ENCODE measurements at places on chromosomes 3 and 15.

DNA sequence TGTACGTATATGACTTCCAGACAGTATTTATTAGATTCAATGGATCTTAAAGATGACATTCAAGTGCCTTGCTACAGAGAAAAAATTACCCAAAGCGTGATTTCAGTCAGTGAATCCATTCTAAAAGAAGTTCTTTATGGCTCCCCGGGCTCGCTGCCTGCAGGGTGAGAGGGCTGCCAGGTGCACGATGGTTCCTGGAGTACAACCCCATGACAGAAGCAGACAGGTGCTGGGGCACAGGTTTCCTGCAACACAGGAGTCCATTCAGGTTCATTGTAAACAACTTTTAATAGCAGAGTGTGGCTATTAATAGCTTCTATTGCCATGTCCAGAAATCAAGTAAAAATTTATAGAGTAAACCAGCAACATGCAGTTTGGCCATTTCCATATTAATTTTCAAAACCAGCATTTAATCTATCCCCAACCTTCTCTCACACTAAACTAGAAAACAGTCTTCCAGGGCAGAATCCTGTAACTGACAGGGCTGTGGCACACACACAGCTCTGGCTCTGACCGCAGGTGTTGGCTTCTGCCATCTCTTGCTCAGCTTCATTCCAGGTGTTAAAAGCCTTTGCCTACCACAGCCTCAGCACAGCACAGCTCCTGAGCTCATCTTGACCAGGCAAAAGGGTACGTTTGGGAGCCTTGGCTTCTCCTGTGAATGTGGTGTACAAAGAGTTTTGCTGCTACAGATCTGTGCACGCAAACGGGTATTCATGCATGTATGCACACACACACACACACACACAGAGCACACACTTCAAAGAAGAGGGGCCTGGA is 185.9 kb downstream of the MEX3B start:
- DNase-seq, result no peak

DNA sequence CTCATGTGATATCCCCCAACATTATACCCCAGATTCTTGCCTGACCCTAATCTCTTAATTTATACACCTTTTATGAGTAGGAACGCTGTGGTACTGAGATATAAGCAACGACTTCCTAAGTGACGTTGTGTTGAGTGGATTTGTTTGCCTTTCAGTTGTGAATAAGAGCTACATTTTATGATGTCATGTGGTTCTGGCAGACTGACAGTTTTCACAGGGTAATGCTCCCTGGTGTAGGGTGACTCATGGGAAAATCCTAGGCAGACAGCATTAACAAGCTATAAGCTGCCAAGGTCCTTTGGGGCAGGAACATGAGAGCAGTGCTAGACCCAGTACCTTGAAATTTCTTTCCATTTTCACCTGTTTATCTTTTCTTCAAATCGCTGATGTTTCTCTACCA is 11.2 kb downstream of the C3orf52 start:
- DNase-seq, result peak; percentile 97

DNA sequence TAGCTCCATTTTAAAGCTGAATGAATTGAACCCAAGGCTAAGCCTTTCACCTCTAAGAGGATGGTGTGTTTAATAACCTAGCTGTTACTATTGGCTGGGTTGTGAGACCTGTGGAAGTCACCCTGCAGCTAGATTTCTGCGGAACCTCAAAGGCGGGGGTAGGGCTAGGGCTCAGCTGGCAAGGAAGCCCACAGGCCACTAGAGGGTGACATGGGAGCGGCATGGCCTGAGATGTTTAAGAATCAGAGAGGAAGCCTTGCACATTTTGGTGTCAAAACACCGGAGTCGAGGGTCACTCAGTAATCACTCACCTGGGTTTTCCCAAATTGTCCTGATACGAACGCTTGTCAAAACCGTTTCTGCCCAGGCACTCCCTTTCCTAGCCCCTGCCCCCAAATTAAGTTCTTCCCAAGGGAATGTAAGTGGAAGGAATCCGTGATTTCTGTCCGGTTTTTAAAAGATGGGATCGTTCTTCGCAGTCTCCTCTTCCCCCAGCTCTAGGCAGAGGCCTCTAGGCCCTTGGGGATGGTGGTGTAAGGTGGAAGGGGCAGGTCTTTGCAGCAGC is 3.8 kb upstream of the ACAD9 start:
- no peak for DNase-seq

- DNase-seq, result no peak
Measured at GRCh38 chr3:128376516-128376915, 90.2 kb downstream of the DNAJB8 start.

GRCh38 chr3:120554812-120555606 is 41.1 kb upstream of the NDUFB4 start:
- no peak for DNase-seq

DNA sequence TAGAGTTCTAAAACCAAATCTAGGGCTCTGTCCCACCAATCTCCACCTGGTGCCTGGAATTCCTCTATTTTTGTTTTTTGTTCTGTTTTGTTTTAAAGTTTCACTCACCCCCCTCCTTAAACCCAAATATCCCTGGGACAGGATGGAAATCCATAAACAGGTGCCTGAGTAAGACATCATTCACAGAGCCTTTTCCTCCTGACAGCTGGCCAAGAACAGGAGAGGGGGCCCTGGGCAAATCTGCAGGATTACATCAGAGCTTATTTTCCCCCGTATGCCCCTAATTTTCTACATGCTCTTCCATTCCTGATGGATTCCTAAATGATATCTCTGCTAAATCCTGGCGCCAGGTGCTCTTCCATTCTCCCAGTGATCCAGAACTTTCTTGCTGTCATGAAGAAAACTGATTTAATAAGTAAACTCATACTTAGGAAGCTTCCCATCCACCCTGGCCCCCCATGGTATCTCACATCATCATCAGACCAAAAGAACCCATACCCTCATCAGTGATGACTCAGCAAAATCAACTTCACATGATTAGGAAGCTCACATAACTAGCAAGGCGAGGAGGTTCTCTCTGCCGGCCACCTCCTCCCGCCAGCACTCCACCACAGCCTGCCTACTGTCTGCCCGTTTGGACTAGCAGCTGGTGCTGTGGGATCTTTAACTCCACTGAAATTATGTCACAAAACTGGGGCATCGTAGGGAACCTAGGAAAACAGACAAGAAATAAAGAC is 61.0 kb downstream of the LIPC start:
- no peak for DNase-seq

Measured in amniotic stem cell (primary cell).